Activated T-cell treated with anti-CD3 and anti-CD28 coated beads, Interleukin-2, amount 50 U/mL, for 1 hour (primary cell): ENCODE measurements at places on chromosomes 7 and 10.

GRCh38 chr10:25978771-25979170 is 44.7 kb downstream of the MYO3A start:
- DNase-seq: no peak

GRCh38 chr10:103463499-103463898 is 4.8 kb upstream of the CALHM1 start:
- no peak for DNase-seq

DNA sequence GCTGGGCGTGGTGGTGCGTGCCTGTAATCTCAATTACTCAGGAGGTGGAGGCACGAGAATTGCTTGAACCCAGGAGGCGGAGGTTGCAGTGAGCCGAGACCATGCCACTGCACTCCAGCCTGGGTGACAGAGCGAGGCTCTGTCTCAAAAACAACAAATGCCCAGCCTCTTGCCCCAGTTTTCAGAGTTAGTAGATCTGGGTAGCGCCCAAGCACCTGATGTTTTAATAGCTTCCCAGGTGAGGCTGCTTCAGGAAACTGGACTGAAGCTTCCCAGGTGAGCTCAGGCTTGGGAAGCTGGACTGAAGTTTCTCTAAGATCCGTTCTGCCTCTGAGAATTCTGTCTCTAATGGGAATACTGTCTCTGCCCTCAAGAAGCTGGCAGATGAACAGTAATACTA is 12.2 kb downstream of the RPS24 start:
- no peak for DNase-seq

- DNase-seq: no peak
These were observed 7.1 kb downstream of the COBL start for GRCh38 chr7:51309361-51310130.

- no peak for DNase-seq
These were observed 33.0 kb downstream of the FAM25A start for GRCh38 chr10:87053111-87053510.

- DNase-seq: no peak
These were observed 172.9 kb upstream of the GRM3 start for GRCh38 chr7:86470763-86471162.

GRCh38 chr7:158127241-158127640 is 460.4 kb downstream of the PTPRN2 start:
- DNase-seq: no peak

DNA sequence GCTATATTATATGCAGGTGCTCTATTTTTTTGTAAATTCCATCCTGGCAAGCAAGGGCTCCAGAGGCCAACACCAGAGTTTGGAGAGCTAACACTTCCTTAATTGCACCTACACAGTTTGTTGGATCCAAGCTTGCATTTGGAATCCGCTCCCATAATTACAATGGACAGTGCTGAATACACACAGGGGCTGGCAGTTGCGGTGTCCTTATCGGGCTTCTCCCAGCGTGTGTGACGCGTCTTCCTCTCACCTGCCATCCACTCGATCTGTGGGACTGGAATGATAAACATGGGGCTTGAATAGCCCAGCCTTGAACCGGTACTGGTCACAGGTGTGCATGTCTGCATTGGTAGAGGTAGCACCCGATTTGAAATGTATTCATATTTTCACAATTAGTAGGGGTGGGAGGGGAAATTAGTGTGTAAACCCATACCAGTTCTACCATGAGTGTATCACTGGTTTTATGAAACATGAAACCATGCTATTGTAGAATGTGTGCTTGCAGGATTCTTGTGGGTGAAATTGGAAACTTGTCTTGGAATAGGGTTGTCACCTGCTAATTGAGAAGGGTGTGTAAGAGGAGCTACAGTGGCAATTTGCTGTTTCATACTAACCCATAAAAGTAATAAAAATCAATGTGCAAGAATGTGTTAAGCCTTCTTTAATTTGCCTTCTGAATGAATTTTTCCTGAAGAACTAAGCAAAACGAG is 316.5 kb downstream of the WDR11 start:
- no peak for DNase-seq

DNA sequence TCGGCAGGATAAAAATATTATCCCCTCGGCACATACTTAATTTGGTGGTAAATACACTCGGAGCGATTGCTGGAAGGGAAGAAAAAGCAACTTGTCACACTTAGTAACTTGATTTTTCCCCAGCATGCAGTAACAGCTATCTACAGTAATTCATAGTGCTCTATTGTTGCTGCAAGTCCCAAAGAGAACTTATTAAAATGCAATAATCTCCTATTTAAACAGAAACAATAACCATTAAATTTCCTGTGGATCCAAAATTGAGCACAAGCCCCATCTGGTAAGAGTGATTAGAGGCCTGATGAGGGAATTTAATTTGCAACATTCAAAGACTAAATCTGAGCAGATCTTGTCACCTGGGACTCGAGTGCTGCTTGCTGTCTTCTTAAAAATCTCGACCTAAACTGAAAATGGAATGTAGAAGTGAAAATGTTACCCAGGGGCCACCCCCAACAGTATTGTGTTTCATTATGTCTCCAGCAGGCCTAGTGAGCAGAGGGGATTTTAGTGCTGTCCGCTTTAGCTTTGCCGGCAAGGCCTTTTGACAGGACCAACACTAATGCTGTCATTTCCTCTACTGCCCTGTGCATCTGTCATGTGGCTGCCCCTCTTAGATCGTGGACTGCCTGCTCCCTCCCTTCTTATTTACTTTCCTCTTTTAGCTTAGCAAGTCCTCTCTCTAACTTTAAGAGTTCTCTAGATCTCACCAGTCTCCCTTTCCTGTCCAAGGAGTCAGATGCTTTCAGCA is 639.7 kb downstream of the AUTS2 start:
- no peak for DNase-seq

DNA sequence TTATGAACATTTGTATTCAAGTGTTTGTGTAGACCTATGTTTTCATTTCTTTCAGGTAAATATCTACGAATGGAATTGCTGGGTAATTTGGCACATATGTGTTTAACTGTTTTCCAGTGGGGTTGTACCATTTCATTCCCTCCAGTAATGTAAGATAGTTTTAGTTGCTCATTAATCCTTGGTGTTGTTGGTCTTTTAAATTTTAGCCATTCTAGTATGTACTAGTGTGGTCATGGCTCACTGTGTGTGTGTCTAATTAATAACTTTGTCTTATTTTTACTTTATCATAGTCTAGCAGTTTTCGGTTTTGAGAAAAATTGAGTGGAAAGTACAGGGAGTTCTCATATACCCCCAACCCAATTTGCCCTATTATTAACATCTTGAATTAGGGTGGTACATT is 278.8 kb downstream of the CAMK1D start:
- DNase-seq: no peak

- no peak for DNase-seq
These were observed 2.6 kb upstream of the MYL7 start for GRCh38 chr7:44143646-44144250.

- no peak for DNase-seq
These were observed 618.1 kb downstream of the SORCS3 start for GRCh38 chr10:105259201-105259600.

GRCh38 chr10:343231-344220 is 208.3 kb downstream of the ZMYND11 start:
- DNase-seq: no peak

DNA sequence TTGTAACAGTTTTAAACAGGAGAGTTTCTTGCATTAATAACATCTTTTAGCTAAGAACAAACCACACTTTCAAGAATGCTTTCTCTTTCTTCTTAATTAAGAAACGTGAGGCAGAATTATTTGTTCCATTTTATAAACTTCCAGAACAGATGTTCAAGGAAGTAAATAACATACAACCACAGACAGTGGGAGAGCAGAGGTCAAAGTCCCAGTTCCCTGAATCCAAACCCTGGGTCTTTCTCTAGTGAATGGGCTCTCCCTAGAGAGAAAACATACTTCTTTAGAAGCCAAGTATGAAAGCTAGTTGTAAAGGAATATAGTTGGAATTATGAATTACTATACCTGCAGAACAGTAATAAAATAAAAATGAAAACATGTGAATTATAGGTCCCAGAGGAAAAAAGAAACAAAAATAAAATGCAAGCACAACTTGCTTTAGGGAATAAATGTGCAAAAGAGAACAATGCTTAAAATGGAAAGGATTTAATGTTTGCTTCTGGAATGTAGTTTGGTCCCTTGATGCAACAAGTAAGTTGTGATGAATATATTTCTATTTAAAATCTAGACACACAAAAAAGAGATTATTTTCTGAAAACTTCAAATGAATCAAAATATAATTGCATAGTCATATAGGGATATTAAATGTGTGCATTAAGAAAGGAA is 6.0 kb downstream of the OR6B1 start:
- DNase-seq: no peak

- DNase-seq: no peak
These were observed 203.3 kb downstream of the BUB3 start for GRCh38 chr10:123357421-123357930.

DNA sequence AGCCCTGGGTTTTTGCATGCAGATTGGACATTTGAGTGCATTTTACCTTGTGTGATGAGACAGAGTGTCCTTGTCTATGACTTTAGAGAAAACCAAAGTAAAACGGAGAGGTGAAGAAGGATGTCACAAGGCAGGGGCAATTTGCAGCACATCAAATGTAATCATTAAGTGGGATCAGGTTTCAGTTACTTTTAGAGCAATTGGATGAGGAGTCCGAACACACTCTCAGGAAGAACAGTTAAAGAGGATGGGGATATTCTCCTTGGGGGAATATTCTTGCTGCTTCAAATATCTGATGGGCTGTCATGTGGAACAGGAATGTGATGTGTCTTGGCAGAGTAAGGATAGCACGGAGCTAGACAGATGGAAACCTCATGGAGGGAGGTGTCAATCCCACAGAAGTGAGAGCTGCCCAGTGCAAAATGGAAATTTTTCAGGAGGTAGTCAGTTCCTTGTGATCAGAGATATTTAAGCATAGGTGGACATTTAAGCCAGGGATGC is 757 bp downstream of the RAB19 start:
- no peak for DNase-seq

DNA sequence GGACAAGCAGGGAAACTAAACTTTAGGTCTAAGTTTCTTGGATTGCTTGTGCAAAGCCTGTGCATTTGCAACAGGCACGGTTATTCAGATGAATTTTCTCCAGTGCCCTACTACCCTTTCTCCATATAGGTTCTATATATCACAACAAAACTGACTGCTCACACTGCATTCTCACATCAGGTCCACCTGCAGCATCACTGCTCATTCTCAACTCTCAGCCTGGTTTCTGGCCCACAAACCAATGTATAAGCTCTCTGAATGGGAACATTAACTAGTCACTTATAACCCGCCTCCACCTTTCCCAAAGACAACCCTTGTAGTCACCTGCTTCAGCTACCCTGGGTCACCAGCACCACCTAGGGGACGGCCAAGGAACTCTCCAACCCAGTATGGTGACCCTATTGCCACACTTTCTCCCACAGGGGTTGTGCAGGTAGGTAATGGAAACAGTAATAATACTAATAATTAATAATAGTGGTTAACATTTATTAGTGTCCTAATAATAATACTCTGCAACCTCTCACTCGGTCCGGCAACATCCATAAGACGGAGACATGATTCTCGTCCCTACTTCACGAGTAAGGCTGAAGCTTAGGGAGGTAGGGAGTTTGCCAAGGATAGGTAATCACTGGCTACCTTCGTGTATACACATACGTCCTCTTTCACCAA is 97.3 kb downstream of the CLEC2L start:
- DNase-seq: peak; percentile 67

GRCh38 chr10:44923611-44924010 is 12.5 kb downstream of the TMEM72 start:
- no peak for DNase-seq

- no peak for DNase-seq
These were observed 51.2 kb downstream of the MAPK8 start for GRCh38 chr10:48357631-48358030.

DNA sequence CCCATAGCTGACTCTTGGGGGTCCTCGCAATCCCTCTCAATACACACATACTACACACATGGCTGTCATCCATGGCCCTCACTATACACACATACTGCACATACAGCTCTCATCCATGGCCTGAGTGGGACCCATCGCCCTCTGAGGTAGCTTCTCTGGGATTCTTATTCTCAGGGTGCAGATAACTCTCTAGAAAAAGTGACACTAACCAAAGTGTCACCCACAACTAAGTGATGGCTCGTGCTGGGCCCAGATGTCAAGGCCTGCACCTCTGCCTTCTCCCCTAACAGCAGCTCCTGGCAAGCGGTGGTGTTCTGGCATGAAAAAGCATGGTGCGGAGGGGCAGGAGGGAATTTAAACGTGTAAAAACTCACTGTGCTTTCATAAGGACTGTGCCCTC is 62.7 kb upstream of the ZPBP start:
- no peak for DNase-seq

- DNase-seq: no peak
These were observed 3.9 kb upstream of the PWWP2B start for GRCh38 chr10:132392811-132393694.

DNA sequence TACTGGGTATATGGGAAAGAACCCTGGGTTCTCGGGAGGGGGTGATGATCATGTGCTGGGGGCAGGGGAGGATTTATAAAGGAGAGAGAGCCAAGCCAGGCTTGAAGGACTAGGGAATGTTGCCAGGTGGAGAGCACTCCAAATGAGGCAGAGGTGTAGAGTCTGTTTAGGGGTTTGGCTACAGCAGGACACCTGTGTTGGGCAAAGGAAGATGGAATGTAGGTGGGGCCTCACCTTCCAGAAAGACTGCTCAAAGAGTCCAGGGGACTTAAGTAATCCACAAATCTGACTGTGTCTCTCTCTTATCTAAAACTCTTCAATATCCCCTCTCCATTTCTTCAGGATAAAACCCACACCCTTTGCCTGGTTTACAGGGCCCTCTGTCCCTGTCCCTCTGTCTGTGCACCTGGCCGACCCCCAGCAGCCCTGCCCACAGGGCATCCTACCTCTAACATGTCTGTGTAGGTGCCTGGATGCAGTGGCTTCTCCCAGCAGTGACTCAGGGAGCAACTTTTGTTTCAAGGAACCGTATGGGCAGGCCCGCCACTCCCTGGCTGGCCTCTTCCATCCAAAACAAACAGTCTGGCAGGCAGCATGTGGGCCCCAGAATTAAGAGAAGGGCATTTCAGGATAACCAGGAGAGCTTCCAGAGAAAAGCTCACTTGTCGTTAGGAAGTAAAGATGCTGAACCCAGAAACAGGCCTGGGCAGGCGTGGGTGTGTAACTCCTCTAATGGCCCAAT is 10.6 kb upstream of the PLEKHA1 start:
- no peak for DNase-seq

DNA sequence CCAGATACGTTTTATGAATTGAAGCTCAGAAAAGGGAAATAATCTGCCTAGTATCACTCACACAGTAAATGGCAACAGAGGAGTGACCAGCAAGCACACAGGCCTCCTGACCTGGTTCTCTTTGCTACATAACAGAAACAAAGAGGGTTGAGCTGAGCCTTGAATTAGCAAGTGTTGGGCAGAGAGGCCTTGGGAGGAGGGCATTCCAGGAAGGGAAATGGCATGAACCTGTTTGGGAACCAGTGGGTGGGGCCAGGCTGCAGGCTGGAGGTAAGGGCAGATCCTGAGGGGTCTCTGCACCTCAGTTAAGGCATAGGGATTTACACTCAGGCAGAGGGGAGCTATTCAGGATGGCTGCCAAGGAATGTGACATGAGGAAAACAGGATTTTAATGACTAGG is 24.8 kb upstream of the CYCS start:
- DNase-seq: no peak

GRCh38 chr7:157384301-157384700 is 47.5 kb downstream of the DNAJB6 start:
- DNase-seq: peak; percentile 15

- no peak for DNase-seq
These were observed 178.0 kb downstream of the MDFIC start for GRCh38 chr7:115099906-115100305.
